ENCODE measurements at places on chromosomes 6 and 20. TPM values are rescaled to one million over a fixed set of nuclear protein-coding genes. Genes with fewer than 3 reads are reported as not detected.

Gene ZBTB9
- 11.1 TPM for total RNA-seq

Gene C6orf15
- not detected for total RNA-seq

Gene THBD
- total RNA-seq: 35.4 TPM

Gene NOX3
- not detected for total RNA-seq

Gene SPATA25
- 8.6 TPM for total RNA-seq

Gene RSPH4A
- 0.55 TPM for total RNA-seq

Gene RAB44
- 1.0 TPM for total RNA-seq

Gene LIME1
- total RNA-seq: 7.3 TPM

Gene HELZ2
- 35.6 TPM for total RNA-seq

Data from ureter (tissue), 1 donor.